Thymus (tissue), 14 donors: ENCODE measurements at places on chromosomes 1 and 21.

- DNase-seq = no peak
Observed at GRCh38 chr1:197388801-197389200, 120.7 kb downstream of the CRB1 start.

DNA sequence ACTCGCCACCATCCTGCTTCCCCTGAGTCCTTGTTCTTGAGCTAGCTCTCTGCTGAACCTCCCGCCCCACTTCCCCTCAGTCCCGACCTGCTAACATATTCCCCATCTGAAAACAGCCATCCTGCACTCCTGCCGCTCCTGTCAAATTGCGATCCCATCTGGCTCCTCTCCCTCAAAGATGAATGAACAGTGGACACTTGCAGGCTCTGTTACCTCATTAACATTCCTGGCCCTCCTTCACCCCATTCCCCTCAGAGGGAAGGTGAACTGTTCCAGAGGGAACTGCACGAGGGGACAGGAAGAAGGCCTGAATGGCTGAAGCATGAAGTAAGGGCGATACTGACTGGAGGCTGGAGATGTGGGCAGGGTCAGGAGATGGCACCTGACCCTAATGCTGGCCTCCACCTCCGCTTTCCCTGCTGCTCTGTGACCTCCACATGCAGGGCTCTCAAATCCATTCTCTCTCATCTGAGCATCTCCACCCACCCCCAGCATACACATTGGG is 7.4 kb upstream of the CELSR2 start:
- no peak for DNase-seq

GRCh38 chr1:16242556-16243214 is 5.7 kb upstream of the CPLANE2 start:
- DNase-seq = no peak

- DNase-seq = no peak
Observed at GRCh38 chr1:185914089-185914488, 179.9 kb downstream of the HMCN1 start.

DNA sequence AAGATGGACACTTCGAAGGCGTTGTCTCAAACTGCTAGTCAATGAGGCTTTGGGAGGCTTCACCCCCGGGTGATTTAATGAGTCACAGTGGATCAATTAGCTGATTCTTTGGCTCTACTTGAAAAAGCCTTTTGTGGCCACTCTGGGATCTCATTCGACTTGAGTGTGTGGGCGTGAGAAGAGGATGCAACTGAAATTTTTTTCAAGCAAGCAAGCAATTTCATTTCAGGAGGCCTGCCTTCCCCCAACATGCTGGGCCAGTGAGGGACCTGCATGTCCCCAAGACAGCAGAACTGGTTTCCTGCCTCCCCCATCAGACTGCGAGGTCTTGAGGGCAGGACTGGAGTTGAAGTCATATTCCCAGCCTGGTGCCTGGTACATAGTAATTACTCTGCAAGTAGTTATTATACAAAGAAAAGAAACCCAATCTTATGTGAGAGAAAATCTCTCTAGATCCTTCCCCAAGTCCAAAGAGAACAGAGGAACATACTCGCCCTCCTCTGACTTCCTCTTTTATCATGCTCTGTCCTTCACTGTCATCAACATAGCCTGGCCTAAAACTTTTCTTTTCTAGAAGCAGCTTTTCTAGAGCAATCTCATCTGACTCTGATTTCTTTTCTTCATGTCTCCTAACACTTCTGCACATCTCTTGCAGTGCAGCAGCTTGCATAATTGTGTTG is 22.7 kb downstream of the SYT6 start:
- no peak for DNase-seq

DNA sequence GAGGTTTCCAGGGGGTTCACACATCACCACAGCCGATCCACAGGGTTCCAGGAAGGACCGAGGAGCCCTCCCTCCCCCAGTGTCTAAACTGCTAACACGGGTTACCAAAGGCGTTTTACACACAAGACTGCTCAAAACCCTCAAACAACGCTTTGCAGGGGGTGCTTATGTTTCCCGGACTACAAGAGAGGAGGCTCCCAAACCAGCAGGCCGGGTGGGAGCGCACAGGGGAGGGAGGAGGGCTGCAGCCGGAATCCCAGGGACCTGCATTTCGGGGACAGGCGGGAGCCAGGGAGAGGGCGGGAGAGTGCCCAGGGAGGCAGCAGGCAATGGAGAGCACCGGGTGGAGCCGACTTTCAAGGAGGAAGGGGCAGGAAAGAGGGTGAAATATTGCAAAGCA is 50.8 kb downstream of the ACBD3 start:
- no peak for DNase-seq

DNA sequence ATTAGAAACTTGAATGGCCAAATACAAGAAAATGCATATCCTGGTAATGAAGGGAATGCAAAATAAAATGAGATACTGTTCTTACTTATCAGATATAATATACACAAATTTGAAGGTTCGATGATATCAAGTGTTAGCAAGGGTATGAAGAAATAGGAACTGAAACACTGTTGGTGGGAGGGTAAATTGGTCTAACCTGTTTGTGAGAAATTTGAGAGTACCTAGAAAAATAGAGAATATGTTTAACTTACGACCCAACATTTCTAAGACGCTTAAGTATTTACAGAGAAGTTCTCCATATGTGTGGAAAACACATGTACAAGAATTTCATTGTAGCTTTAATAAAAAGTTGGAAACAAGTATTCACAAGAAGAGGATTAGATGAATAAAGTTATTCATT is 25.9 kb downstream of the ATG4C start:
- DNase-seq = no peak

DNA sequence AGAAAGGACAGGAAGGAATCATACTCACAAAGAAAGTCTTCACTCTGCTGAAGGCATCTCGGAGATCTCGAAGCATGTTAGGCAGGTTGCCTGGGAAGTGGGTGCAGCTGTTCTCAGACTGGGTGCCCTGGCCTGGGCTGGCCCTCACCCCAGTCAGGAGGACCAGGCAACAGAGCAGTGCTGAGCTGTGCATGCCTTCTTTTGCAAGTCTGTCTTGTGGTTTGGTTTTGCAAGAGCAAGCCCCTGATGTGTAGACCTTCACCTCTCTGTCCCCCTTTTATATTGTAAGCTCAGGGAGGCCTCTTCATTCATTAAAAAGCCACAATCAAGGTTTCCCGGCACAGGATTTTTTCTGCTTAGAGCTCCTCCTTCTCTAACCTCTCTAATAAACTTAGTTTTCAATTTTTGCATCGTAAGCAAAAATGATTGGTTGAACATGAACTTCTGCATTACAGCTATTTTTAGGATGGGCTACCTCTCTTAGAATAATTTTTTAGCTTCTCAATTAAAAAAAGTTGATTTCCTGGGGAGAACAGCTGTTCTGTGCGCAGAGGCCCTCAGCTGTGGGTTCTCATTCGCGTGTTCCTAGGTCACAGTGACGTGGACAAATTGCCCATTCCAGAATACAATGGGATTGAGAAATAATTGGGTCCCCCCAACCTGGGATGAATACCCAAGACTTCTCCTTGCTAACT is at the start of gene IL10:
Gene IL10 (minus strand): TSS at position 252 of the 695 bp plus-strand sequence. CDS start 59 bp downstream, at position 193.
- DNase-seq = no peak

- no peak for DNase-seq
Observed at GRCh38 chr1:195185321-195185720, 1422.9 kb downstream of the KCNT2 start.

- no peak for DNase-seq
Observed at GRCh38 chr1:60998786-60999185, 83.6 kb upstream of the NFIA start.

GRCh38 chr21:29018540-29018939 is 609 bp downstream of the RWDD2B start:
- DNase-seq = no peak

DNA sequence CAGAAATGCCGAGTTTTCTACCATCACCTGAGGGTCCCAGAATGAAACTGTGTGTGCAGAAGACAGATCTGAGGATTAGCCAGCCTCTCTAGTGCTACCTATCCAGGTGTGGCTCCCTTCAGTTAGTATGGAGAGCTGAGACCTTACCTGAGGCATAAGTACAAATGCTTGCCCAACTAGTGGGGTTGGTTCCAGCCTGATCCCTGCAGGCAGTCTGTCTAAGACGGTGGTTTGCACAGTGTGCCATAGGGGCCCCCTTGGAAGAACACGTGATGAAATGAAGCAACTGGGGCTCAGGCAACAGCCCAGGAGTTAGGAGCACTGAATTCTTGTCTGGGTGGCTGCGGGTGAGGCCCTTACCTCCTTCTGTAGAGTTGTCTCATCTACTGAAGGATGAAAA is 15.6 kb downstream of the S100A7A start:
- no peak for DNase-seq
